ENCODE measurements at places on chromosomes 2 and 18. TPM values are rescaled to one million over a fixed set of nuclear protein-coding genes. Genes with fewer than 3 reads are reported as not detected.

TXNDC2 gene
- polyA plus RNA-seq, result not detected

- no peaks in the 10 kb centered on the region for H3K27me3 ChIP-seq
- H3K27ac ChIP-seq, result no peak overlapping the region
- no peak overlapping the region for H3K4me3 ChIP-seq
- no peak for DNase-seq
These were observed 9.9 kb upstream of the KLF11 start for GRCh38 chr2:10033251-10034006.

FIGN gene
- polyA plus RNA-seq, result not detected

DNA sequence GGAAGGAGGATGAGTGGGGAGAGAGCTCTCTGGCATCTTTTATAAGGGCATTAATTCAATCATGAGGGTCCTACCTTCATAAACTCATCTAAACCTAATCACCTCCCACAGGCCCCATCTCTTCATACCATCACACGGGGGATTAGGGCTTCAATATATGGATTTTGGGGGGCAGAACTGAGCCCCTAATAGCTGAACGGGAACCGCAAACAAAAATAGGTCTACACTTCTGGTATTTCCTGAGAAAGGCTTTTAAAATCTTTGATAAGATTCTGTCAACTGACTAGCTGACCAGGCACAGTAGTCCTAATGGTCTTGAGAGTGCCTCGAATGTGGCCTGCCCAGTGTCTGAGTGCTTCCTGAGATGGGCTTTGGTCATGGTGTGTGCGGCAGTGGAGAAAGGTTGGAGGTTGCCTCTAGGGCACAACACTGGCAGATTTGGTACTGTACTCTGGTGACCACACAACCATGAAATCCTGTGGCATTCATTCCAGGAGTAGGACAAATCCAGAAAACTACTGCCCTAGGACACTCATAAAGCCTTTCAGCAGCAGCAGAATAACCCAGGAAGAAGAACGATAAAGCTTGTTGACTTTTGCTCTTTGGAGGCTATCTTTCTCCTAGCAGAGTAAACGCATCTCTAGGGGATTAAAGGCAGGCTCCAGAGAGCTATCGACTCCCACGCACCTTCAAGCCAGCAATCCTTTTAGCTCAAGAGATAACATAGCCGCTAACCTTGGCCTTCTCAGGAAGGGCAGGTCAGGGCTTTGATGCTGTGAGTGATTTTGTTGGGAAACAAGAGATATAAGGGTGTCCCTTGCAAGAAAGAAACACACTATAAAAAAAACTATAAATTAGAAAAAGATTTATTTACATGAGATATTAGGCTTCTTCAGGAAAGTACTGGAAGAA is 12.3 kb upstream of the APOB start:
- H3K27me3 ChIP-seq, result no peaks in the 10 kb centered on the region
- H3K36me3 ChIP-seq, result no peaks in the 10 kb centered on the region
- H3K4me1 ChIP-seq, result no peaks in the 10 kb centered on the region
- H3K27ac ChIP-seq, result no peak overlapping the region

- no peak overlapping the region for H3K27ac ChIP-seq
- H3K27me3 ChIP-seq, result no peaks in the 10 kb centered on the region
- DNase-seq, result no peak
- H3K36me3 ChIP-seq, result no peaks in the 10 kb centered on the region
- H3K4me3 ChIP-seq, result no peak overlapping the region
These were observed 28.8 kb downstream of the GATA6 start for GRCh38 chr18:22198163-22198562.

GRCh38 chr2:122077771-122078170 is 322.3 kb downstream of the TSN start:
- no peaks in the 10 kb centered on the region for H3K27me3 ChIP-seq
- H3K27ac ChIP-seq, result no peak overlapping the region
- H3K4me3 ChIP-seq, result no peak overlapping the region
- no peaks in the 10 kb centered on the region for H3K36me3 ChIP-seq
- DNase-seq, result no peak

ADRA2B gene
- not detected for polyA plus RNA-seq

DNA sequence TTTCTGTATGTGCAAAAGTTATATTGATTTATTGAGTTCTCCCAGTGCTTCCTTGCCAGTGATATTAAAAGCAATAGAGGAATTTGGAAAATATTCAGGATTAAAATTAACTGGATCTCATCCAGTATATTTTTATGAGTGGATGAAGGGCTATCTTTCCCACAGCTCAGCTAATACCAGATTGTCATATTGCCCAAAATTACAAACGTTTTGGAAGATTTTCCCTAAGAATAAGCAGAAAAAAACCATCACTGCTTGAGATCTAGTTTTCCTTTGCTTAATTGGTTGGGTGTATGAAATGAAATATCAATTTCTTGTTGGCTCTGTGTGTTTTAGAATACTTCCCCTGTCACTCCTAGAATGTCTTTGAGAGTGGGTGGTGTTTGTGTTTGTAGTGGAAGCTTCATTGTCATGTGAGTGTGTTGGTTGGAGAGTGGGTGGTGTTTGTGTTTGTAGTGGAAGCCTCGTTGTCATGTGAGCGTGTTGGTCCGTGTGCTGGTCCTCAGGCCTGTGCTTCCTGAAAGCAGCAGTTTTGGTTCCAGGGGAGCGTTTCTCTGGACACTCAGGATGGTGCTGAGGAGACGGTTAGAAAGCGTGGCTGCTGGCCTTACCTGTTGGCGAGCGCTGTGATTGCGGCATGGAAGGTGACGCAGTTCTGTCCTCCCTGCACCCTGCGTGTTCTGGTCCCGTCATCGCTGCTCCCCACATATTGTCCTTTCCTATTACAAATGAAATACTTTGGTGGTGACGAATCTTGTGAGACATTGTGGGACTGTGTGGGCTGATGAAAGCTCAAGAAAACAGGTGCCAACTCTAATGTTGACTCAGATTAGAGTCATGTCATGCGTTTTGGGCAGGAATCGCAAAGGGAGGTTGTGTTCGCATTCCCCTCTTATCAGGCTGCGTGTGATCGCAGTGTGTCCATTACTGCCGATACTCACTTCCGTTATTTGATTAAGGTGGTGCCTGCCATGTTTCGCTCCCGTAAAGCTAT is 12.4 kb downstream of the ASB1 start:
- no peak overlapping the region for H3K27ac ChIP-seq
- DNase-seq, result no peak
- peak overlapping the region; percentile 8 for H3K4me3 ChIP-seq
- H3K27me3 ChIP-seq, result no peaks in the 10 kb centered on the region
- peaks cover 4% of the 10 kb centered on the region for H3K36me3 ChIP-seq

DNA sequence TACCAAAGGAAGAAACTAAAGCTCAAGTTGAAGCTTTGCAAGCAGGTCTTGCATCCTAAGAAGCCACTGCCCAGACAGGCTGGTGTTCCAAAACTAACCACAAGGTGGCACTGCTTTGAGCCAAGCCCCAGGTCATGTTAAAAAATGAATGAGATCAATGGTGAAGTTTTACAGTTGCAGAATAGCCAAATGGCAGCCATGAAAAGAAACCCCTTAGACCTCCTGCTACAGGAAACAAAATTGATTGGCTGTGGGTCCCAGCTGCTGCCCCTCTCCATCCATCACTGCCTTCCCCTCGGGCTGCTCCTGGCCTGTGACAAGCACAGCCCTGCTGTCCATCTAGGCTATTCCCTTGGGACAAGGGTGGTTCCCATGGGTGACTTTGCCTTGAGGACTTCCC is 20.7 kb upstream of the MREG start:
- no peaks in the 10 kb centered on the region for H3K27me3 ChIP-seq
- DNase-seq, result peak; percentile 83

DNA sequence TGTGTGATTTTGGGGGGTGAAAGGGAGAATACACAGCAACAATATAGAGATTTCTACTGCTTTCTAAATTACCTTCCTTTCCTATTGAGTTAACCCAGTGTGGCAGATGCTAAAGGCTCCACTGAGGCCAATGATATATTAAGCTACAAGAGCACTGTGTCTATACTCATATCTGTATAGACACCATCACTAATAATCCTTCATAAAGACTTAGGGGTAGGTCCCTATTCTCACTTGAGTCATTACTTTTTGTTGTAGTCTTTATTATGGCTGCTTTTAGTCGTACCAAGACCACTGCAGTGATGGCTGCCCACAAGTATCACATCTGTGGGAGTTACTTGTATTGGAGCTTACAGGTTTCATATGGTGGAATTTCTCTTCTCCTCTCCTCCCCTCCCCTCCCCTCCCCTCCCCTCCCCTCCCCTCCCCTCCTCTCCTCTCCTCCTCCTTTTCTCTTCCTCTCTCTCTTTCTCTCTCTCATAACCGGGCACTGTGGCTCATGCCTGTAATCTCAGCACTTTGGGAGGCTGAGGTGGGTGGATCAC is 637.6 kb downstream of the ADCYAP1 start:
- no peaks in the 10 kb centered on the region for H3K27me3 ChIP-seq
- no peaks in the 10 kb centered on the region for H3K4me1 ChIP-seq

DNA sequence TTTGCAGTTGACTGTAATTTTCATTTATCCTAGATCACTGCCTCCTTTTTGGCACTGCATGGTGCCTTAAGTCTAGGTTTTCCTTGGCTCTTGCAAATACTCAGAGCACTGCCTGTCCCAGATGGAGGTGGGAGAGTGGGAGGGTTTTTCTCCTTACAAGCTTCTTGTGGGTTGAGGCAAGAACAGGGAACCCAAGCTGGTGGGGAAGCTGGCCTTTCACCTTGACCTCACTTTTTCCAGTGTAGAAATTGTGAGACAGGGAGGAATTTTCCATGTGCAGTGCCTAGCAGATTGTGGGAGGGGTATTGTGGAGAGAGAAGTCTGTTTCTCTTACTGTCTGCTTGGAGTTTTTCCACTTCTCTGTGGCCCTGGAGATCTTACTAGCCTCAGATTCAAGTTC is 21.5 kb downstream of the GALNT1 start:
- no peaks in the 10 kb centered on the region for H3K27me3 ChIP-seq
- H3K4me3 ChIP-seq, result no peak overlapping the region
- DNase-seq, result no peak
- no peaks in the 10 kb centered on the region for H3K36me3 ChIP-seq
- H3K27ac ChIP-seq, result no peak overlapping the region
- H3K4me1 ChIP-seq, result no peaks in the 10 kb centered on the region

DNA sequence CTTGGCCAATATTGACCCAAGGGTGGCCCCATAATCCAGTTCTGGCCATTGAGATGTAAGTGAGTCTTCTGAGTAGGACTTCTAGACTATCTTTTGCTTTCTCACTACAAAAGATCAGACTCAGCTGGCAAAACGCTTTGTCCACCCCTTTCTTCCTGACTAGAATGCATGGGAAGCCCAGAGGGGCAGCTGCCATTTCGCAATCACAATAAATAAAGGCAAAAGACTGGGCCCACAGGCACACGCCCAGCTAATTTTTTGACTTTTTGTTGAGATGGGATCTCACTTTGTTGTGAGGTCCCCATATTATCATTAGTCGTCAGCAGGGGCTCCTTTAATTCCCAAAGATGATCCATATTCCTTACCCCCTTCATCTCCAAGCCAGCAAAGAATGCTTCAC is 41.1 kb upstream of the SGPP2 start:
- H3K4me3 ChIP-seq, result no peak overlapping the region
- H3K4me1 ChIP-seq, result no peaks in the 10 kb centered on the region
- H3K27me3 ChIP-seq, result peaks cover 5% of the 10 kb centered on the region
- no peaks in the 10 kb centered on the region for H3K36me3 ChIP-seq

ASPRV1 gene
- 1.2 TPM for polyA plus RNA-seq

TEX44 gene
- polyA plus RNA-seq, result not detected

- DNase-seq, result peak; percentile 26
- H3K36me3 ChIP-seq, result no peaks in the 10 kb centered on the region
- H3K27me3 ChIP-seq, result no peaks in the 10 kb centered on the region
- H3K4me1 ChIP-seq, result no peaks in the 10 kb centered on the region
- no peak overlapping the region for H3K4me3 ChIP-seq
- no peak overlapping the region for H3K27ac ChIP-seq
These were observed 35.0 kb upstream of the PSMD14 start for GRCh38 chr2:161273038-161273760.

DNA sequence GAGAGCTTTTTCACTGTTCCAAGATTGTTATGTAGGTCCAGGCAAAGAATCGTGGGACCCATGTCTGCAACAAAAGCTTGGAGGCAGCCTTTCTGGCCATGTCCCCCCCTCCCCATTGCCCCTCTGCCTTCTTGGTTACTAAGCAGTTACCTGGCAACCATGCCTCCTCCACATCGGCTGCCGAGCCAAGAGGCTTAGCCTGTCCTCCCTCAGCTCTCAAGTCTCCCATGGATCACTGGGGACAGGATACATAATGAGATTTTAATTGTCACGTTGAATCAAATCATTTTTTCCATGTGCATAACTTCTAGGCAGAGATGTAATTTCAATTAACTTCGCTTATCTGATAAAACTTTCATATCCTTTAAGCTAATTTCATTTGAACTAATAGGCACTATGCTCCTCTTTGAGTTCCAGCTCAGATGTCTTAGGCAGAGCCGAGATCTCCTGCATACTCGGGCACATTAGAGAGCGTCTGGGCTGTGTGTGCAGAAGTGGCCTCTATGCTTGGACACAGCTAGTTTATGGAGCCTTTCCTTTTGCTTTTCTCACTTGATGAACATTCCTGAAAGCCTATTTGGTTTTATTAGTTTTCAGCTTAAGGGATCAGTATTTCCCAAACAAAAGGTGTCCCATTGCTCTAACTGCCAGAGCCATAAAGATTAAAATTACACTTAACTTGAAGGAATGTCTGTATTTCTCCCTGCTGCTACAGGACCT is 80.7 kb downstream of the LYPD1 start:
- H3K36me3 ChIP-seq, result no peaks in the 10 kb centered on the region
- no peak for DNase-seq
- H3K27ac ChIP-seq, result no peak overlapping the region
- H3K4me1 ChIP-seq, result no peaks in the 10 kb centered on the region

LOXHD1 gene
- not detected for polyA plus RNA-seq

CD28 gene
- 52.2 TPM for polyA plus RNA-seq

DNA sequence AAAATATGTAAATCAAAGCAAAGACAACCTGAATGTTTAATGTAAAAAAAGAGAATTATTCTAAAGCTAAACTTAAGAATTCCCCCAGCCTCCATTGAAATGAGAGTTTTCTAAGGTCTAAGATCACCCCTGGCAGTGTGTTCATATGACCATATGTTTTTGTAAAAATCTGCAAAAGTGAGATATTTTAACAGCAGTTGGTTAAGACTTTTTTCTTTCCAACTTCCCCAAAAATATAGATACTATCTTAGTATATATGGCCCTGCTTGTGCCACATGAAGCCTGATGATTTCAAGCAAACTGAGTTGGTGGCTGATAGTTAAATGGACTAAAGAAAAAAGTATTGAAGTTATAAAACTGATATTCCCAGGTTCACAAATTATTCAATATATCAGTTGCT is 35.4 kb downstream of the ZNF804A start:
- no peak overlapping the region for H3K4me3 ChIP-seq
- no peak overlapping the region for H3K27ac ChIP-seq
- no peaks in the 10 kb centered on the region for H3K27me3 ChIP-seq
- no peak for DNase-seq
- no peaks in the 10 kb centered on the region for H3K36me3 ChIP-seq

- H3K4me3 ChIP-seq, result no peak overlapping the region
- no peak overlapping the region for H3K27ac ChIP-seq
- H3K4me1 ChIP-seq, result no peaks in the 10 kb centered on the region
- DNase-seq, result no peak
These were observed 628.7 kb upstream of the PIK3C3 start for GRCh38 chr18:41326311-41326710.
